Hematopoietic multipotent progenitor cell treated with erythropoietin and hydrocortisone succinate and interleukin-3 and kit ligand, for 6 days (in vitro differentiated cells): ENCODE measurements at places on chromosomes 6 and 20.

DNA sequence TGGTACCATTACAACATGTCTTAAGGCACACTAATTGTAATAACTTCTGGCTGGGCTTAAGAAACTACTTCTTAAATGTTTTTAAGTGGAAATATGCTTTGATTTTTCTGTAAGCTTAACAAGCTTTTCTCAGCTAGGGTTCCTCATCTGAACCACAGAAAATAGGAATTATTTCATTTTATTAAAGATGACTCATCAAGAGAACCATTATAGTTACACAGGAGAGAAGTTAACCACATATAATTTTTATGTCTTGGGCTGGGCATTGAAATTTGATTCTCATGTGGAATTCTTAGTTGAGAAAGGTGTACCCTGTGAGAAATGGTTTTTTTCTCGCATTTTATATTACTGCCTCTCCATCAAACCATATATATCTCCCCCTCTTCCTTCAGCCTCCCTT is 75.1 kb downstream of the QKI start:
- DNase-seq: no peak

GRCh38 chr20:45962031-45962755 is 9.8 kb downstream of the ZNF335 start:
- DNase-seq: no peak

GRCh38 chr6:168014428-168014827 is 17.0 kb downstream of the KIF25 start:
- DNase-seq: no peak

DNA sequence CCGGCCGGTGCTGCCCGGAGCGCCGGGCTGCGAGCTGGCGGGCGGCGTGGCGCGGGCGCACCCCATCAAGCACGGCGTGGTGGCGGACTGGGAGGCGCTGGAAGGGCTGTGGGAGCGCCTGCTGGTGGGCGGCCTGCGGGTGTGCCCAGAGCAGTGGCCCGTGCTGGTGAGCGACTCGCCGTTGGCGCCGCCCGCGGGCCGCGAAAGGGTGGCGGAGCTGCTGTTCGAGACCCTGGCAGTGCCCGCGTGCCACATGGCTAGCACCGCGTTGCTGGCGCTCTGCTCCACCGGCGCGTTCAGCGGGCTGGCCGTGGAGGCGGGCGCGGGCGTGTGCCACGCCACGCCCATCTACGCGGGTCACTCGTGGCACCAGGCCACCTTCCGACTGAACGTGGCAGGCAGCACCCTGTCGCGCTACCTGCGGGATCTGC is 517 bp downstream of the ACTL10 start:
- DNase-seq: peak; percentile 55

DNA sequence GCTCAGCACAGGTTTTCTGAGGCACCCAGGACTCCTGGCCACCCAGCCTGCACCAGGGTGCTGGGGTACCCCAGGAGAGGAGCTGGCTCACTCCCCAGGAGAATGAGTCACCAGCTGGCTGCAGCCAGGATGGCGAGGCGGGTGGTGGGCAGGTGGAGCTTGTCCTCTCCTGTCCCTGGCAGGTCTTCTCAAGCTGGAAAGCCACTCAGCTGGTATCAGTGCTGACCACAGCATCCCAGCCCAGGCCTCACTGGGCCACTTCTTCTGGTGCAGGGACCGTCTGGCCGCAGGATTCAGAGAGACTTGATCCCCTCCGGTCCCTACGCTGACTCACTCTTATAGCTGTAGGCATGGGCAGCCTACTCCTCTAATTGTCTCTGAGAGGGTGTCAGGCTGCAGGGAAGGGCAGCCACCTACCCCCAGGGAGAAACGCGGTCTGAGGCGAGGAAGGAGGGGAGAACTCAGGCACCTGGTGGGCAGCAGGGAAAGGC is 22.2 kb downstream of the TFEB start:
- no peak for DNase-seq

DNA sequence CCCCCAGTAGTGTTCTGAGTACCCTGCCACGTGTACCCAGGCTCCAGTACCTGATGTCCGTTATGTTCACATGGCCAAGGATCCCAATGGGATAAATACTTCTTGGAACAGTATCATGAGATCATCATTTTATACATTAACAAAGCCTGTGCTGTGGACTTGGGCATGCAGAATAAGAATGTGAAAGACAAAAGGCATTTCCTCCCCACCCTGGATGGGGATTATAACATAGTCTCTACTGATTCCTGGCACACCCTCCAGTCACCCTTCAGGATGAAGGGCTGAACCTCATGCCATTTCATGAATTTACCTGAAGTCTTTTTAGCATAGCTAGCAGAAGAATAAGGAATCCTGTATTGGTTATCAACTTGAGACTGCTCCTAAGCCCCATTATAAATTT is 2.8 kb downstream of the TNFRSF21 start:
- no peak for DNase-seq

- DNase-seq: no peak
These were observed 141.6 kb upstream of the EYA4 start for GRCh38 chr6:133099573-133099972.

DNA sequence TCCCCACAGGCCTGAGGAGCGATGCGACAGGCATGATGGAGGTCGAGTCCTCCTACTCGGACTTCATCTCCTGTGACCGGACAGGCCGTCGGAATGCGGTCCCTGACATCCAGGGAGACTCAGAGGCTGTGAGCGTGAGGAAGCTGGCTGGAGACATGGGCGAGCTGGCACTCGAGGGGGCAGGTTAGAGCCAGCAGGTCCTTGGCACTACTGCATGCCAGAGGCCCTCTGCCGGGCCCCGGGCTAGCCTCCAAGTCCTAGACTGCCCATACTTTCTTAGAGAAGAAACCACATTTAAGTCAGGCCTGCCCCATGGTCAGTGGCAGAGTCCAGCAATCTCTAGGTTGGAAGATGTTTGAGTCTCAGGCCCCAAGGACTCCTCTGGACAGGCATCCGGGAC is 32.1 kb downstream of the PKIG start:
- DNase-seq: no peak

DNA sequence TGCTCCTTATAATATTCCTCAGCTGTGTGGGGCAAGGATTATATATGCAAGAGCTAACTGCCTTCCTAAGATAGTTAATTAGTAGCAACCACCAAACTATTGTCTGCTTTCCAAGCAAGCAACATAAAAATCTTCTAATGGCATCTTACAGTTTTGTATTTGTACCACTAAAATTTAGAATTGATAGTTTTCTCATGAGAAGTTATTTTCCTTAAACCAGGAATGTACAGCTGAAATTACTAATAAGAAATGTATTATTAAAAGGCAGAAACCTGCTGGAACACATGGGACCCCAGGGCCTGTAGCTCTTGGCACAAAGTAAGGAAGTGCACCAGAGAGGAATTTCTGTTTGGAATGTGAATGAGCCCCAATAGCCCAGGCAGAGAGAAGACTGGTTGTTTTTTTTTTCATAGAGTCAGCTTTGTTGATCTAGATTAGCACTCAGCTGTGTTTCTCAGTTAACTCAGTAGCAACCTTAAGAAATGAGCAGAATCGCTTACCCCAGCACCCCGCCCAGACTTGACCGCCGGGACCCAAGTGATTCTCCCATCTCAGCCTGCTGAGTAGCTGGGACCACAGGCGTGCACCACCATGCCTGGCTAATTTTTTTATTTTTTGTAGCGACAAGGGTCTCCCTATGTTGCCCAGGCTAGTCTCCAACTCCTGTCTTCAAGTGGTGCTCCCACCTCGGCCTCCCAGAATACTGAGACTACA is 2.6 kb downstream of the MGME1 start:
- DNase-seq: peak; percentile 77

GRCh38 chr6:165968408-165968807 is 199.2 kb downstream of the TBXT start:
- no peak for DNase-seq

GRCh38 chr20:63957004-63957689 is 931 bp upstream of the UCKL1 start:
- DNase-seq: peak; percentile 85

DNA sequence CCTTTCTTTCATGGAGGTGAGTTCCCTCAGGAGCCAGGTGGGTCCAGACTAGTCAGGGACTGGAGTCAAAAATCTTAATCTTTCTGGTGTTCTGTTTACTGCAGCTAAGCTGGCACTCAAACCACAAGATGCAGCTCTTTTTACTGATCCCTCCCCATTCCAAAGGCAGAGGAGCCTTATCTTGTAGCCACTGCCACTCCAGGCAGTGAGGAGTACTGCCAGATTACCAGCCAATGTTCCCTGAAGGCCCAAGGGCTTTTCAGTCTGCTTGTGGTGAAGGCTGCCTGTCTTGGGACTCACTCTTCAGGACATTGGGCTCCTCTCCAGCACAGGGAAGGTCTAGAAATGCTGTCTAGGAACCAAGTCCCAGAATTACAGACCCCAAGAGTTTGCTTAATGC is 490.4 kb upstream of the ADGRB3 start:
- DNase-seq: no peak
